Lung microvascular endothelial cell (primary cell): ENCODE measurements at places on chromosomes 5 and 9. TPM values are rescaled to one million over a fixed set of nuclear protein-coding genes. Genes with fewer than 3 reads are reported as not detected.

DNA sequence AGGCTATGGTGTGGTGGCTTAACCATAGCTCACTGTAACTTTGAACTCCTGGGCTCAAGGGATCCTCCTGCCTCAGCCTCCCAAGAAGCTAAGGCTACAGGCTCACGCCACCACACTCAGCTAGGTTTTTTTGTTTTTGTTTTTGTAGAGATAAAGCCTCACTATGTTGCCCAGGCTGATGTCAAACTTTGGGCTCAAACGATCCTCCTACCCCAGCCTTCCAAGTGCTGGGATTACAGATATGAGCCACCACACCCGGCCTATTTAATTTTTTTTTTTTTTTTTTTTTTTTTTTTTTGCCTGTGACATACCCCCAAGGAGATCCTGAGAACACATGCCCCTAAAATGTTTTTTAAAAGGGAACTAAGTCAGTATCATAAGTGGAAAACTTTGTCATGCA, 10.4 kb downstream of the FUBP3 start:
- no peak for DNase-seq

DNA sequence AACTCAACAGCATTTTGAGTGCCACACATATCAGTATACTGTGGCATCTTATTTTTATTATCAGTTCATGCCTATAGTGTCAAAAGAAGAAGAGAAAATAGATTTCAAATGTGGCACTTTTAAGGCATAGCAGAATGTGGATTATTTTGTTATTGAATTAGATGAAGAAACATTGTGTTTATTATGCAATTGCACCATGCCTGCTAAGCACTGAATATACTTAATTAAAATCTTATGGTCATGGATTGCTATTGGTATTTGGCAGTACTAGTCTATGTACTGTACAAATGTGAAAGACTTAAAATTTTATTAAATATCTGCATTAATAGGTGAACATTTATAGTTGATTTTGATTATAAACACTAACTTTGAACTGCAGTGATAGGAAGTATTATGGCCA, 128.8 kb downstream of the FER start:
- no peak for DNase-seq

The ZNG1C gene
- total RNA-seq: 17.2 and 20.4 TPM in 2 replicates

The SYNPO gene
- 7.4 and 10.7 TPM in 2 replicates for total RNA-seq

The FBXL7 gene
- total RNA-seq: 10.0 and 14.1 TPM in 2 replicates
